MG63 (cell line): ENCODE measurements at places on chromosomes 4 and X. TPM values are rescaled to one million over a fixed set of nuclear protein-coding genes. Genes with fewer than 3 reads are reported as not detected.

- no peak for DNase-seq
These were observed 9.6 kb downstream of the BMP15 start for GRCh38 chrX:50920132-50920531.

DNA sequence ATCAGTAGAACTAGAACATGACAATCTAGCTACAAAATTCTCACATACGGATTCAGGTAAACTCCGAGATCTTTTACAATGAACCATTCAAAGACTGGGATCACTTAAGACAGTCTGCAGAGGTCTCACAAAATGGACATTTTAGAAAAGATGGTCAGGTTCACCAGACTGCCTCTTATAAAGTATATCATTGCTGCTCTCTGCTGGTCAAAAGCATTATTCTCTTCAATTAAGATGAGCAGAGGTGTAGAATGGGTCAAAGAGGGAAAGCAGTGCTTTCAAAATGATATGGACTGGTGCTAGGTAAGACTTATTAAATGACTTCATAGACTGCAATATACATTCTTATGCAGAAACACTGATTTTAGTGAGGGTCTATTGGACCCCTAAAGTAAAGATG lies 434.7 kb downstream of the PACRGL start:
- no peak for DNase-seq

- DNase-seq, result peak; percentile 81
These were observed 215.6 kb upstream of the PPARGC1A start for GRCh38 chr4:24105327-24106038.

- DNase-seq, result no peak
These were observed 64.3 kb downstream of the TMEM144 start for GRCh38 chr4:158274636-158275035.

NLGN3 gene
- 0.07 and 0.10 TPM in 2 replicates for total RNA-seq

- DNase-seq, result no peak
These were observed 16.4 kb downstream of the TMEM31 start for GRCh38 chrX:103727115-103727514.

LAGE3 gene
- total RNA-seq, result 20.5 and 25.7 TPM in 2 replicates

SH2D1A gene
- not detected in 2 replicates for total RNA-seq

MUC7 gene
- total RNA-seq, result not detected in 2 replicates

DNA sequence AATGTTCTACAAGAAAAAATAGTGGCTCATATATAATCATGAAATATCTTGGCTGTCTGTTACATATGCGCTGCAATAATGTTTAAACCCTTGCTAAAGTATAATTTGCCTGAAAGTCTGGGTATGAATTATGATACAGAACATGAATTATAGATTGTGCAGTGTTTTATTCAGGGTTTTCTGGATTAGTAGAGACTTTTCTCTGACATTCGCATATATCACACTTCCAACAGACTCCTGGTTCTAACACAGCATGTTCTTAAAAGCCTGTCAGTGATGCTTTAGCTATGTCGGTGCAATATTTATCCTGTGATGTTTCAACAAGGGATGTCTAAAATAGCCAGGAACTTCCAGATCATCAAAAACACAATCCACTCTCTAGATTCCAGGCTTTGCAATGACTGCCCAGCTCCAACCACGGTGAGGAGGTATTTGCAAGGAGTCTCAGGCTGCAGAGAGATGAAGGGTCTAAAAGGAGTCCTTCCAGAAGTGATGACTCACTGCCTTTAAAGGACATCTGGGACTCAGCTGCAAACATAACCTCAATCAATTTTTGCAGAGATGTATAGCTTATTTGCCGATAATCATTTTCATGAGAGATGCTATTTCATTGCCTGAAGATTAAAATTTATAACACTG lies 69.4 kb downstream of the RWDD4 start:
- no peak for DNase-seq

DNA sequence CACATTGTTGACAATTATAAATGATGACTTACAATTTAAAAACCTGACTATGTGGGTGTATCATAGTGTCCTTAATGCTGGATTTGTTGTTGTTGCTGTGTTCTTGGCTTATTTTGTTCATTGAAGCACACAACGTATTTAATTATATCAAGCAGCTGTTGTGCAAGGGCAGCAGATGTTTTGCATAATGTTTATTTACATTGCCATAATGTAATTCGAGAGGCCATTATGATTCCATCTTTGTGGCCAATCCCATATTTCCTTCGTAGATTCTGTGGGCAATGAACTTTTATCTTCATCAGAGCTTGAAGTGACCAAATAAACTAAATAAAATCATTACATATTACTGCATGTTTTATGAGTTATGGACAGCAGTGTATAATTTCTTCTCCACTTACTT lies 422.6 kb upstream of the GALNTL6 start:
- no peak for DNase-seq

- no peak for DNase-seq
These were observed 127.7 kb upstream of the RPS6KA3 start for GRCh38 chrX:20394451-20394850.

- DNase-seq, result no peak
These were observed 57.8 kb downstream of the KIAA0232 start for GRCh38 chr4:6840062-6840976.
